ENCODE measurements at places on chromosomes 6 and 20. TPM values are rescaled to one million over a fixed set of nuclear protein-coding genes. Genes with fewer than 3 reads are reported as not detected.

DNA sequence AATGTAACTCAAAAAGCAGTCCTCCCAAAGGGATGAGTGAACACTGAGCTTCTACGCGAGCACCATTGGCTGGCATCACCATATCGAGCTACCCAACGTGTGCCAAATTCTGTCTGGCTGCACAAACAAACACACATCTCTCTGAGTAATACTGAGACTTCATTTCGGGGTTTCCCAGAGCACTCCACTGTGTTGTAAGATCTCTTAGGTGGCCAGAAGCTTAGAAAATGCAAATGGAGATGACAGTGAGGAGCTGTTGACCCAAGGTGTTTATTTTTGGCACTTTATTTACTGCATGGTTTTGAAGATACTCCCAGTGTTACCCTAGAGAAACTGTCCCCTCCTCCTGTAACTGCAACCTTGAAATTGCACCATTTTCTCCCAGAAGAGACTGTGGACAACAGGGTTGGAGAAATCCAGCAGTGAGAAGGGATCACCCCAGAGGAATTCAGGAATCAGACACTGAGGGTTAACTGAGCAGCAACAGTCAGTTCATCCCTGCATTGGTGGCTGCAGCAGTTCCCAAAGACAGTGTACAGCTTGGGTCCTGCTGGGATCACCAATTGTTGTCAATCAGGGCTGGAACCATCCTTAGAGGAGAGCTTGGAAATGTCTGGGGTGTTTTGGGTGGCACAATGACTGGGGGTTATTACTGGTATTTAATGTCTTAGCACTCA is 1.0 kb upstream of the RIPOR2 start:
- DNase-seq = no peak

DNA sequence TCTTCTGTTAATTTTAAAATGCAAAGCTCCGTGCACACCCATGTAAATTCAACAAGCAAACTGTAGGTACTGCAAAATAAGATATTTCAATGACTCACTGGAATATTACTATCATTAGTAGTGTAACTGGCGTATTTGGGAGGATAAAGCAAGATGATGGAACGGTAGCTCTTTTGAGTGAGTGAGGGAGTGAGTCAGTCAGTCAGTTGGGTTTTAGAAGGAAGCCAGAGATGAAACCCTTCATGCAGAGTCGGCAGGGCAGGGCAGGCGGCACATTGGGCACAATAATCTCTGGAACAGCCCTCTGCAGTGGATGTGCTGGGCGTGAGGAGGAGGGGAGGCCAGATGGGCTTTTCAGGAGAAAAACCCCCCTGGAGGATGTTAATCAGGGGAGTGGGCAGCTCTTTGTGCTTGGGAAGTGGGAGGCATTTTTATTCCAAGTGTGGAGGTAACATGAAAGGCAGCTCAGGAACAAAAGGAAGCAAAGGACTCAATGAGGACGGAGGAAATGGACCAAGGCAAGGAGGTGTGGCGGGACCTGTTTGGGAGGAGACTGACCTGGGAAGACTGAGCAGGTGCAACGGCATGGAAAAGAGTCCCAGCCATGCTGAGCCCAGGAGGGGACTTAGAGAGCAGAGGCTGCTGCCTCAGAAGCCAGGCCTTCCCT is 171.2 kb downstream of the ZDHHC14 start:
- no peak for DNase-seq

- no peak for DNase-seq
Observed at GRCh38 chr20:35985806-35986205, 17.4 kb downstream of the CNBD2 start.

DNA sequence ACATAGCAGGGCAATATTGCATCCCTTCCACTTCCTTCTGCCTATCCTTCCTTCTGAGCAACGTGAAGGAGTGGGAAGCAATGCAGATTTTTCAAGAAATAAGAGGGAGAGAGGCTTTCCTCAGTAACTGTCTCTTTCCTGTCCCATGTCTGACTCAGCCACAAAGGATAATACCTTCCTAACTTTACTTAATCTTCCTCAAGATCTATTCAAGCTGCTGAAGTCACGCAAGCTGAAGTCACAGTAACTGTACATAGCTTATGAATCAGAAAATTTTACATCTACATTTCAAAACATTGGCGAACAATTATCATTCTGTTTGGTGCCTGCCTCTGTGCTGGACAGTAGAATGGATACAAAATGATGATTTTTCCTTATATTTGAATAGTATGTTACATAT is 86.4 kb upstream of the POU3F2 start:
- DNase-seq = no peak

- DNase-seq = no peak
Observed at GRCh38 chr6:30321692-30322388, 4.9 kb upstream of the TRIM39 start.

GRCh38 chr20:45020236-45020886 is 54.0 kb downstream of the STK4 start:
- DNase-seq = no peak

The MTO1 gene
- 25.7 TPM for total RNA-seq

All from lower lobe of right lung (tissue), 2 donors.